ENCODE measurements at places on chromosomes 5 and 9.

- H3K27me3 ChIP-seq = no peaks in the 10 kb centered on the region
- peak; percentile 84 for DNase-seq
These were observed 94.0 kb downstream of the ZNF608 start for GRCh38 chr5:124652514-124652819.

DNA sequence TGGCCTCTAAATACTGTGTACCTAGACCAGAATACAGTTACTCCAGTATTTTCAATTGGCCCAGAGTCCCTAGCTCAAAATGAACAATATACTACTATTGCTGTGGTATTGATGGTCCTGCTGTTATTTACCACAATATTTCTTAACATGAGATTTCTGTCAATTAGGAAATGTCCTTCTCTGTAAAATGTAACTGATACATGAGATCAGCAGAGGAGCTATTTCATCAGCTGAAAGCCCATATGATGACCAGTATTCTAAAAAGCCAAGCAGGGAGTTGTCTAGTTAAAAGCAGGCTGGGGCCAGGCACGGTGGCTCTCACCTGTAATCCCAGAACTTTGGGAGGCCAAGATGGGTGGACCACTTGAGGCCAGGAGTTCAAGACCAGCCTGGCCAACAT is 187.7 kb upstream of the PTGER4 start:
- H3K36me3 ChIP-seq = no peaks in the 10 kb centered on the region
- peaks cover 44% of the 10 kb centered on the region for H3K4me1 ChIP-seq
- H3K4me3 ChIP-seq = no peak overlapping the region
- no peaks in the 10 kb centered on the region for H3K27me3 ChIP-seq

DNA sequence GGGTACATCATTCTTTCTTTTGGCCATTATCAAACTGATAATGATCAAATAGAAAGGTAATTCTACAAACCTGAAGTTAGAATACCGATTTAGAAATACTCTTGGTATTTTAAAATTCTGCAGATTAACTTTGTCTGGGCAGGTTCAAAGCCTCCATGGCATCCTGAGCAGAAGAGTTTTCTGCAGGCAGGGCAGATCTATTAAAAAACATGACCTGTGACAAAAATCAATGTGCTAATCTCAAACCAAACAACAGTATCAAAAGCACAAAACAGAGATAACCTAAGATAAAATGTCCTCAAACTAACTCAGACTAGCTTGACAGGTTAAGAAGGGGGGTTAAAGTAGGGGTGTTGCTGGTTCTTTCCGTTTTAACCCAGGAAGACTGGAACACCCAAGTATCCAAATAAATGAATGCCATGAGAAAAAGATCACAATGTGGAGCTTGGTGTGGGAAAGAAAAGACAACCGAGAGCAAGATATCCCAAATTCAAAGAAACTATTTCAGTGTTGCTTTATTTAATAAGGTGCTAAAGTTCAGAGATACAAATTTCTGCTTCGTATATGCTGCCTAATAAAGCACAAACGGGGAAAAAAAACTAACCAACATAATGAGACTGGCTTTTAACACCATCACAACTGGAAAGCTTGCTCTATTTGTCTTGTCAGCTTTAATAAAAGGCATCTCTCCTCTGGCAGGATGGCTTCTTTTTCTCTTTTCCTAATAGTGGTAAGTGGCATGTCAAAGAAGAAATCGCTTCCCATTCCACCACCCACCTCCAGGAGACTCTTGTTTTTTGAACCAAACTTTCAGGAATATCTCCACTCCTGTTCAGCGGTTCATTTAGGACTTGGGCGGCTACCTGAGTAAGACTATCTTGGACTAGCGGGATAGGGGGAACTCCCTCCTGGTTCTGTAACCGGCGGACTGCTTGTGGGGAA is 2.3 kb downstream of the EFNA5 start:
- H3K27me3 ChIP-seq = peaks cover 63% of the 10 kb centered on the region
- peaks cover 30% of the 10 kb centered on the region for H3K4me1 ChIP-seq
- H3K27ac ChIP-seq = no peak overlapping the region
- no peaks in the 10 kb centered on the region for H3K36me3 ChIP-seq

DNA sequence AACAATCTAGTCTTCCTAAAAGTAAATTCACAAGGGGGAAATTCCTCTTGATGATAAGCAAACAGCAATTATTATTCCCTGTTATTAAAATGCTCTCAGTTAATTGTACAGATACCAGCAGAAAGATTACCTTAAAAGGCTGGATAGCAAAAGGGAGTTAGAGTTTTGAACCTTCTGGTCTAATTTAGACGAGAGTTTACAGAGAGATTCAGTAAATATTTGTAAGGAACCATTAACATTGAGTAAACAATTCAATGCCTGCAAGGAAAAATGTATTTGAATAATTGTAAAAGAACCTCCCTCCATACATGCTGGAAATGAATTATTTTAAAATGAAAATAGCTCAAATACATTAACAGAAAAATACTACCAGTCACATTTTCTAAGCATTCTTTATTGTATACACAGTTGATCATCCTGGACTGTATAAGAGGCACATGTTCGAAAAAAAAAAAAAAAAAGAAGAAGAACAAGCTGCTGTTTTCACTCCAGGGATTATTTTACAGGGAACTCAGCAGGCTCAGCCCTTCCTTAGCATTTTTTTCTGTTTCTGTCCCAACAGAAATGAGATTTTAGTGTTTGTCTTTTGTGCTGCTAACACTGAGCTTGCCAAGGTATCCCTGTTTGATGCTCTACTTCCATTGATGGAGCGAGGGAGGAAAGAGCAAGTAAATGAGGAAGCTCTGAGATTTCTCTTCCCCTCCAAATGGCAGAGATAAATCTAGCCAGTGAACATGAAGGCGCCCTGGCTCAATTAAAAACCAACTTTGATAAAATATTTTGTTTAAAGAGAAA is 141.1 kb downstream of the ENC1 start:
- H3K36me3 ChIP-seq = no peaks in the 10 kb centered on the region
- H3K27ac ChIP-seq = no peak overlapping the region
- H3K4me1 ChIP-seq = no peaks in the 10 kb centered on the region
- DNase-seq = no peak

DNA sequence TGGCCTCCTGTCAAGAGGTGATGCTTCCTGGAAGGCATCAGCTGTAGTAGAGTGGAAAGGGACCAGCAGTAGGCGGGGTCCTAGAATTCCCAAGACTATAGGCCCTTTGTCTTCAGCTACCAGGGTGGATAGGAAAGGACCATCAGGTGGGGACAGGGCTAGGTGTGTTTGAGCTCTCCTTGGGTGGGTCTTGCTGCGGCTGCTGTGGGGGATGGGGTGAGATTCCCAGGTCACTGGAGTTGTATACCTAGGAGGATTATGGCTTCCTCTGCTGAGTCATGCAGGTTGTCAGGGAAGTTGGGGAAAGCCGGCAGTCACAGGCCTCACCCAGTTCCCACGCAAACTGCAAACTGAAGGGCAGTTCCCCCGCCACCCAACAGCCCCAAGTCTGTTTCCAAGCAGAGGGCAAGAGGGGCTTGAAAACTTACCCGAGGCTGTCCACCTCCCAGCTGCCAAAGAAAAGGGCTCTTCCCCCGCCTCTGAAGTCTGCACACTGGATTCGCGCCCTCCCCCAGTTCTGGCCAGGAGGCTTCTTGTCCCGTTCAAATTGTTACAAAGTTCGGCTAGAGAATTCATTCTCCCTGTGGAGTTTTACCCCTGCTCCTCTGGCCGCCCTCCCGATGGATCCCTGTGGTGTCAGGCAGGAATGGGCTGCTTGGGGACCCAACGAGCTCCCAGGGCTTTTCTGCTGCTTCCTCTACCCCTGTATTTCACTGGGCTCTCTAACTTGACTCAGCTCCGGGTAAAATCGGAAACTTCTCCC is 23.0 kb upstream of the ECM2 start:
- H3K36me3 ChIP-seq = no peaks in the 10 kb centered on the region
- no peaks in the 10 kb centered on the region for H3K27me3 ChIP-seq
- H3K27ac ChIP-seq = no peak overlapping the region
- H3K4me1 ChIP-seq = peaks cover 13% of the 10 kb centered on the region
- H3K4me3 ChIP-seq = no peak overlapping the region
- no peak for DNase-seq

DNA sequence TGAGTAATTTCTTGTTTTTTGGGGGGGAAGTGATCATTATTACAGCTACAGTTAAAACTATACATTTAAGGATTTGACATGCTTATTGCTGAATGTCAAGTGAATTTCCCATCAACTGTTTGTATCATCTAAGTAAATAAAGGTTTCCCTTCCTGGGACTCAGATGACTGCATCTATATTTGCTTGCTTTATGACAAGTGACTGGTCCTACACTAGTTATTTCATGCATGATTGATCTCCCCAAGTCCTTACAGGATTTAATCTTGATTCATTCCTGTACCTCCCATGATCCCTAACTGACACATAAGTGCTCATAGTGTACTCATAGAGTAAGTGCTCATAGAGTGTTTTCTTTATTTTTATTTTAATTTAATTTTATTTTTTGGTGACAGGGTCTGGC is 2.8 kb downstream of the TXNDC8 start:
- no peaks in the 10 kb centered on the region for H3K27me3 ChIP-seq
- H3K4me3 ChIP-seq = no peak overlapping the region
- no peaks in the 10 kb centered on the region for H3K4me1 ChIP-seq
- H3K36me3 ChIP-seq = no peaks in the 10 kb centered on the region
- H3K27ac ChIP-seq = no peak overlapping the region

DNA sequence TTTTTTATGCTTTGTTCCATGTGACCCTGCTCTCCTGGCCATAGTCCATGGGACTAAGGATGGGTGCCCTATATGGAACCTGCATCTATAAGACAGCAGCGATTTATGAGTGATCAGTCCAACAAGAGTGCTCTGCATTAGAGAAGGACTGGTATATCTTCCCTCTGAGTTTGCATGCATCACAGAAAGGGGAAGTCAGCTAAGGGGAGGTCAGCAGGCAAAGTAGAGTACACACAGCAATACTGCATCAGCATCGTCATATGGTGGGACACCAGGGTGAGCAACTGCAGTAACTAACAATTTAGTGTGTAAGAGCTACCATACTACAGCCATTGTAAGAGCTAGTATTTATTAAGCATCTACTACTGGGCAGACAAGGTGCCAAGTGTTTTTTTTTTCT is 311.3 kb downstream of the NDUFS4 start:
- no peak overlapping the region for H3K4me3 ChIP-seq
- H3K27me3 ChIP-seq = no peaks in the 10 kb centered on the region
- no peak overlapping the region for H3K27ac ChIP-seq
- H3K36me3 ChIP-seq = no peaks in the 10 kb centered on the region
- no peaks in the 10 kb centered on the region for H3K4me1 ChIP-seq

DNA sequence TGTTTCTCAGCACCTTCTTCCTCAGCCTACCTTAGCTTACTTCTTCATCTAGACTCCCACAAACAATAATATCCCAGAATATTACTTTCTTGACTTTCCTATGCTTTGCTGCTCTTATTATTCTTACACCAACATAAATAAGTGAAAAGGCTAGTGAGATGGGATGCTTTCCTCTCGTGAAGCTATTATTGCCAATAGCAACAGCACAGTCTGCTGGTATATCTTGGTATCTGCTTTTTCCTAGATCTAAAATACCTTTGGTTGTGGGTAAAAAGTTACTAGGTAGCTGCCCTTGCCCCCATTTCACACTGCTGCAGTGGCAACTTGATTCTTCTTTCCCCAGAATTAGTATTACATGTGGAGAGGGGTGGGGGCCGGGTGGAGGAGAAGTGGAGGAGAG is 26.1 kb upstream of the GLIPR2 start:
- no peak for DNase-seq
- H3K4me3 ChIP-seq = no peak overlapping the region
- H3K36me3 ChIP-seq = no peaks in the 10 kb centered on the region
- no peaks in the 10 kb centered on the region for H3K4me1 ChIP-seq
- no peaks in the 10 kb centered on the region for H3K27me3 ChIP-seq

Data from SJSA1 (cell line).